ENCODE measurements at places on chromosomes 4 and X.
A peak's percentile ranks its signal among the peaks of the same experiment; 100 is the strongest.

DNA sequence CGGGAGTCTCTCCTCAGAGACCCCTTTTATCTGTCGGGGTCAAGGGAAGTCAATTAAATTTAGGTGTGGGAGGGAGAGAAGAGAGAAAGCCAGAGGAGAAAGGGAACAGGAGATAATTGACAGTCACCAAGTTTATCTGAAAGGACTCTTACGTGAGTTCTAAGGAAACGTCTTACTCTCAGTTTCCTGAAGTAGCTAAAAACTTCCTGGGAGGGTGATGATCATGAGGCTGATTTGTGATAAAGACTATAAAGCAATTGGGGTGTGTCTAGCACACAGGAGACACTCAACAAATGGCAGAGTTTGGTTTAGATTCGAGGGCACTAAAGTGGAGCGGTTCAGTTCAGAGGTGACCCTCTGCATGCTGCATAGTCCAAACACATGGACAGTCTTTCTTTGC is 254.1 kb downstream of the FBXW7 start:
- DNase-seq = no peak

- peak; percentile 70 for DNase-seq
Observed at GRCh38 chr4:140109737-140110136, 44.2 kb downstream of the MAML3 start.

GRCh38 chrX:74784629-74785028 is 140.6 kb downstream of the NEXMIF start:
- no peak for DNase-seq

DNA sequence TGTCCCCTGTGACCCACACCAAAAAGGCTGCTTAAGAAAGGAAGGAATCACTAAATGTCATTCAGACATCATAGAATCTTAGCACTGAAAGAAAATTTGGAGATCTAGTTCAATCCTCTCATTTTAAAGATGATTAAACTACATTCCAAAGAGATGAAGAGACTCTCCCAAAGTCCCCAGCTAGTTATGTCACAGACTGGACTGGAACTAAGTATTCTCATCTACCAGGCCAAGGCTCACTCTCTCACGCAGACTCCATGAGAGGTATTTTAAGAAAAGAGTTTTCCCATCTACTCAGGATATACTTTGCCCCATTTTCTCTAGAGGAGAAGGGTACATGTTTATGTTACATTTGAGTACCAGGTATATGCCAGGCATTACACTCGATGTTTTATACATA is 6.9 kb downstream of the FABP2 start:
- DNase-seq = no peak

DNA sequence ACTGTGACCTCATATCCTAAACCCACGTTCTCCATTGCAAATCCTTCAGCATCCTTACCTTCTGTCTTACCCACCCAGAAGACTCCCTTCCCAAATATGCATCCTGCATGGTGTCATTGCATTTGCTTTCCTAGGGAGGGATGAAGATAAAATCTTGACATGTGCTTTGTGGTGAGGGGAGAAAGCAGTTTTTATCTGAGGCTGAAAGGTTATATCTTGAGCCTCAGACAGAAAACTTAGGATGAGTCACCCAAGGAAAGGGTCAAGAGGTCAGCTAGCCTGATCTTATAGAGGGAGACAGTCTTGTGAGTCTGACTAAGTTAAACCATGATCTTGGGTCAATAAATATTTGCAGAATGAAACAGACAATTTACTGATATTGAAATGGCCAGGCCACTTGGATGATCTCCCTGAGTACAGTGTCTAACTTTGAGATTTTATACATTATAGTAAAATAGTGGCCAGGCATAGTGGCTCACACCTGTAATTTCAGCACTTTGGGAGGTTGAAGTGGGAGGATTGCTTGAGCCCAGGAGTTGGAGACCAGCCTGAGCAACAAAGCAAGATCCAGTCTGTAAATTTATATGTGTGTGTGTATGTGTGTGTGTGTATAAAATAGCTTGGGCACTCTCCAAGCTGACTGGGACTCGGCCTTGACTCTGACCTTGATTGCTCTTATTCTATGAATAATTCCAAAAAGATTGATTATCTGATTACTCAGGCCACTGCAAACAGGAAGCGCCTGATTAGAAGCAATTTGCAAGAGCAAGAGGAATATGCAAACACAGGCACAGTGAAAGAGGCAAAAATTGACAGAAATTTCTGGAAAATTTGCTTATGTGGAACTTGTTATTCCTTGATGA is 15.4 kb upstream of the FAM9C start:
- DNase-seq = no peak

DNA sequence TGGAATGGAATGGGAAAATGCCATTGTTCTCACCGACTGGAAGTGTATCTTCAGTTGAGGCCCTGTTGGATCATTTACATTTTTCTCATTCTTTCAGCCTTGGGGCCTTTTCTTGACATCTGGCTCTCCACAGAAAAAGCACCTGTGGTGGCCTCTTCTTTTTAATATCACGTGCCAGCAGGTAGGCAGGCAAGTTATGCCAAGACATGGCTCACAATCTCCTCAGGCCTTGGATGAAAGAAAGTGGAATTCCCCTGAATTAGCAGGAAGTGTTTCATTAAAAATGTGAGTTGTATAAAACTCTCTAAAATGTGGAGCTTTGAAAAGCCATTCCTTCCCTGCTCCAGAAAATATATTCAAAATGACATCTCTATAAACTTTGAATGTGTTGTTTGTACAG is 122.1 kb downstream of the FRAS1 start:
- DNase-seq = no peak

- peak; percentile 43 for DNase-seq
Observed at GRCh38 chrX:53481816-53482465, 47.8 kb upstream of the HSD17B10 start.

- no peak for DNase-seq
Observed at GRCh38 chr4:119543779-119544178, 84.8 kb downstream of the PDE5A start.

- peak; percentile 5 for DNase-seq
Observed at GRCh38 chr4:64584981-64585557, 175.8 kb upstream of the TECRL start.

GRCh38 chr4:29043411-29043810 is 1676.8 kb upstream of the PCDH7 start:
- no peak for DNase-seq
